ENCODE measurements at places on chromosomes 3 and 15.

GRCh38 chr15:40204100-40204499 is 34.8 kb upstream of the PAK6 start:
- no peak for DNase-seq

GRCh38 chr3:48400824-48401433 is 28.9 kb downstream of the FBXW12 start:
- DNase-seq = peak; percentile 26

- DNase-seq = no peak
These were observed 21.5 kb downstream of the SCN5A start for GRCh38 chr3:38627956-38628355.

GRCh38 chr3:16433701-16434151 is 79.8 kb downstream of the RFTN1 start:
- no peak for DNase-seq

DNA sequence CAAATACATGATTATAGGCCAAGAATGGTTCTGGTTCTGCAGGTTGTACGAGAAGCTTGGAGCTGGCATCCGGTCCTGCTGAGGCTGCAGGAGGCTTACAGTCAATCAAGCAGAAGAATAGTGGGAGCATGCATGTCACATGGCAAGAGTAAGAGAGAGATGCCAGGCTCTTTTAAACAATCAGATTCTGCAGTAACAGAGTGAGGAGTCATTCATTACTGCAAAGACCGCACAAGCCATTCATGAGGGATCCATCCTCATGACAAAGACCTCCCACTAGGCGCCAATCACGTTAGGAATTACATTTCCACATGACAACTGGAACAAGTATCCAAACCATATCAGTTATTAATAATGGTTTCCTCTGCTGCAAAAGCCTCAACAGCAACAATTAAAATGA is 536.8 kb downstream of the CADM2 start:
- no peak for DNase-seq

GRCh38 chr3:160343132-160343531 is 55.9 kb downstream of the IFT80 start:
- DNase-seq = no peak

- DNase-seq = no peak
These were observed 318.9 kb upstream of the CHRM5 start for GRCh38 chr15:33649217-33649933.

DNA sequence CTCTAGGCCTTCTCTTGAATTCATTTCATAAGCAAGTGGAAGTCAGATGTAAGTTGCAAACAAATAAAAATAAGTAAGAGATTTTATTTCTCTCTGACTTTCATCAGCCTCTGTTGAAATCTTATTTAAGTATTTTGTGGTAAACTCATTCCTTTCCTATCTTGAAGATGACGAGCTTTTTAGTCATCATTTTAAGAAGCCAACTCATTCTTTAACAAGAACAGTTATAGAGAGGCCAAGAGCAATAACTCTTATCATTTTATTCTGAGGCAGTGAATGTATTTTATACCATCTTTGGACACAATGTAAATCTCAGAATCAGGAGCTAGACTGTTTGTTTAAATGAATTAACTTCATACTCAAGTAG is 147.5 kb upstream of the MBNL1 start:
- no peak for DNase-seq

GRCh38 chr3:162170581-162170980 is 674.0 kb downstream of the OTOL1 start:
- DNase-seq = no peak

DNA sequence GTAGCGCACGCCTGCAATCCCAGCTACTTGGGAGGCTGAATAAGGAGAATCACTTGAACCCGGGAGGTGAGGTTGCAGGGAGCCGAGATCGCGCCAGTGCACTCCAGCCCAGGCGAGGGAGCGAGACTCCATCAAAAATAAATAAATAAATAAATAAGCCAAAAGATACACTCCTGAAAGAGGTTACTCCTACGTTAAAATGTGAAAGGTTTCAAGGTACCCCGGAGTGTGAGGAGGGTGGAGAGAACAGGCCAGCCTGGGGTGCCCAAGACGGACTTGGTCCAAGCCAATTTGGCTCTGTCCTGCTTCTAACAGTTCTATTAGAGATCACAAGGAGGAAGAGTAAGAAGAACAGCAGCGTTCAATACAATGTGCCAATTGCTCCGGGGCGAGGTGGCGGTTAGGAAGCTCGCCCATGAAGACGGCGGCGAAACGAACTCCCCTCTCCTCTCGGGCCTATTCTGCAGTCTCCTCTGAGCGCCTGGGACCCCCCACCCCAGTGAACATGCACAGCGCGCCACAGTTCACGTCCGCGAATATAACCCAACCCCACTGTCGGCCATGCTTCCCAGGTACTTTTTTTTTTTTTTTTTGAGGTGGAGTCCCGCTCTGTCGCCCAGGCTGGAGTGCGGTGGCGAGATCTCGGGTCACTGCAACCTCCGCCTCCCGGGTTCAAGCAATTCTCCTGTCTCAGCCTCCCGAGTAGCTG is 942 bp downstream of the ELP6 start:
- DNase-seq = no peak

- no peak for DNase-seq
These were observed 58.9 kb upstream of the SLC6A6 start for GRCh38 chr3:14343338-14344112.

GRCh38 chr3:59246719-59247401 is 197.0 kb upstream of the CFAP20DC start:
- no peak for DNase-seq

DNA sequence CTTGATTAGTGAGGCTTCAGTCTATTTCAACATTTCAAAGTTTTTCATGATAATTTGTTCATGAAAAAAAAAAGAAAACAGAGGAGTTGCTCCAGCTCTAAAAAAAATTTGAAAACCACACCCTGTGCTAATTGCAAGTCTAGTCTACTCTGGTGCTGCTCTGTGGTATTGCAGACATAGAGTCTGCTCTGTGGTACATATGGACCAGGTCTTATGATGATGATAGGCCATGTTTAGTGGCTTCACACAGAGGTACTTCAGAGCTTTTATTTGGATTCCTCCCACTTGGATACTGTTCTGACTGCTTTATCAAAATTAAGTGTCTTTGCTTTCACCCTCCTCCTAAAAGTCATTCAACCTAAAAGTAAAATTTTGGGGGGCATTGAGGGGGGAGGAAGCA is 160.8 kb downstream of the ALCAM start:
- DNase-seq = no peak

DNA sequence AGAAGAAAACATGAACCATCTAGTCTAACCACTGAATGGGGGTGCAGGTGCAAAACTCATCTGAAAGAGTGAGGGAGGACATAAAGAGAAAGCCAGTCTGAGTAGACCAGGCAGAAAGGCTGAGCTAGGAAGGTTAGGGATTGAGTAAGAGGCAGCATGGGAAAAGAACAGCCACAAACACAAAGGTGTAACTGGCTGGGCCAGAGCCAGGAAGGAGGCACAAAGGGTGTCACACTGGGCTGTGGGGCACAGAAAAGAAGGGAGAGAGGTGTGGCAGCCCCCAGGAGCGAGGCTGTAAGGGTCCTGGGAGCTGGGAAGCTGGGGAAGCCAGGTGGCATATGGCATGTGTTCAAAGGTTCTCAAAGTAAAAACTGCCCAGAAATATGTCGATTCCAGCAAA is 18.7 kb downstream of the IGSF11 start:
- no peak for DNase-seq

- no peak for DNase-seq
These were observed 166.2 kb downstream of the ADAMTS17 start for GRCh38 chr15:100175406-100176114.

DNA sequence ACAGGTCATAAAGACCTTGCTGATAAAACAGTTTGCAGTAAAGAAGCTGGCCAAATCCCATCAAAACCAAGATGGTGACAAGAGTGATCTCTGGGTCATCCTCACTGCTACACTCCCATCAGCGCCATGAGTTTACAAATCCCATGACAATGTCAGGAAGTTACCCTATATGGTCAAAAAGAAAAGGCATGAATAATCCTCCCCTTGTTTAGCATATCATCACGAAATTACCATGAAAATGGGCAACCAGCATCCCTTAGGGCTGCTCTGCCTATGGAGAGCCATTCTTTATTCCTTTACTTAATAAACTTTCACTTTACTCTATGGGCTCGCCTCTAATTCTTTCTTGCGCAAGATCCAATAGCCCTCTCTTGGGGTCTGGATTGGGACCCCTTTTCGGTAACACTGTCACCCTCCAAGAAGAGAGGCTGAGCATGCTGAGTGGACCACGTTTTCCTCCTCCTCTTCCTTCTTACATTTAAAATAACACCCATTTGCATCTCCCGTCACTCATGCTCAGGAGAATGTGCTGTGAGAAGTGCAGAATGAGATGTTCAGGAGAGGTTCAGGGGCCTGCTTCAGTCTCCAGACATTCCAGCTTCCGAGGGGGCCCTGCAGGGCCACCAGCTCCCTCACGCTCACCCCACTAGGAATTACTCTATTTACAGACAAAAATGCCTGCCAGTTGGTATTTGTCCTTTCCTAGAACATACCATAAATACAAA is 47.3 kb downstream of the NSMCE3 start:
- DNase-seq = no peak

DNA sequence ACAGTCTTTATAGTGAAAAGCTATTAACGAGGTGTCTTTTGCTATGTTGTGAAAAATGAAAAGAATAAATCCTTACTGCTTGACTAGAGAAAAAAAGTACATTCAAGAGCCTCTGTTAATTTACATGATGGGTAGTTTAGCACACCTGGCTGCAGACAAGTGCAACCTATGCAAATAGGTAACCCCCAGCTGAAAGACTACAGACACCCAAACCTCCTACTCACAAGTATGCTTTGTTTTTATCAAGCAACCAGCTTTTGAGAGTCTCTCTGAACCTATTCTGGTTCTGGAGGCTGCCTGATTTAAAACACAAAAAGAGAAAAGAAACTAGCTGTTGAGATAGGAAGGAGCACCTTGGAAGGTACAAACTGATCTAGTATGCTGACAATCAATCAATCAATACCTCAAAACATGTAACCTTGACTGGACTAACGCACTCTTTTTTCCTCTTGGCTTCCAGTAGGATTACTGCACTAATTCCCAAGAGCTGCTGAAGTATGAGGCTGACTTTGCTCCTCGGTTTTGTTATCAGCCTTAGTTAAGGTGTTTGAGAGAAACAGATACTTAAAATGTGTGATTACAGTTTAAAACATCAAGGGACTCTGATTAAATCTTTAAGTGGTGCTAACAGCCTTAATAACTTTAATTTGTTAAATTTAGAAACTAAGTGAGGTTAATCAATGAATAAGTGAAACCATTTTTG is 63.6 kb downstream of the OSBPL10 start:
- DNase-seq = no peak

- no peak for DNase-seq
These were observed 220.0 kb upstream of the TPRG1 start for GRCh38 chr3:188951734-188952133.

GRCh38 chr15:84057714-84058331 is 177.8 kb upstream of the GOLGA6L4 start:
- no peak for DNase-seq

- DNase-seq = peak; percentile 2
These were observed 768 bp upstream of the SEMA5B start for GRCh38 chr3:123028233-123028828.

DNA sequence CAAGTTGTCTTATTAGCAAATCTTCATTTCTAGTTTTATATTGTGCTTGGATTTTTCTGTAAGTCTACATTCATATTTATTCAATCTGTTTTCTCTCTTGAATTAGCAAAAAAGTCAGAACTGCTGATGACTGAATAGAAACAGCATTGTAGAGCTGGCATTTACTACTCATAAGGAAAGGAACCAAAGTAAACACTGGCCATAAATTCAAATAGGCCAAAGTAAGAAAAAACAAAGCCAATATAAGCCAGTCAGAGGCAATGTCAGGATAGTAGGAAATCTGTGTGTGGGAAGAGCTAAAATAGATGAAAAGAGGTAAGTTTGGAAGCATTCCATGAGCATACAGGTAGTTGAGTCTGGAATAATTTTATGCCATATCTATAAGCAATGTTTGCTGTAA is 307.2 kb upstream of the SLITRK3 start:
- DNase-seq = no peak

Measured in stimulated activated CD8-positive, alpha-beta memory T cell treated with anti-CD3 and anti-CD28 coated beads, Interleukin-2, amount 100 ng/mL, for 48 hours (primary cell).